ENCODE measurements at places on chromosomes 16 and 17.
A peak's percentile ranks its signal among the peaks of the same experiment; 100 is the strongest.

- no peak overlapping the region for H3K27ac ChIP-seq
- no peak overlapping the region for H3K4me3 ChIP-seq
- H3K4me1 ChIP-seq, result peaks cover 5% of the 10 kb centered on the region
- H3K27me3 ChIP-seq, result peaks cover 91% of the 10 kb centered on the region
- DNase-seq, result no peak
These were observed 4.7 kb downstream of the FAM20A start for GRCh38 chr17:68596411-68596945.

GRCh38 chr17:57294101-57294500 is 37.8 kb downstream of the MSI2 start:
- H3K36me3 ChIP-seq, result peaks cover 16% of the 10 kb centered on the region
- no peak overlapping the region for H3K27ac ChIP-seq
- no peaks in the 10 kb centered on the region for H3K27me3 ChIP-seq
- H3K4me1 ChIP-seq, result peaks cover 41% of the 10 kb centered on the region
- no peak overlapping the region for H3K4me3 ChIP-seq

- peaks cover 7% of the 10 kb centered on the region for H3K36me3 ChIP-seq
- H3K27ac ChIP-seq, result peak overlapping the region; percentile 80
- no peaks in the 10 kb centered on the region for H3K27me3 ChIP-seq
- DNase-seq, result no peak
- no peak overlapping the region for H3K4me3 ChIP-seq
- H3K4me1 ChIP-seq, result peaks cover 42% of the 10 kb centered on the region
These were observed 8.5 kb downstream of the ARSG start for GRCh38 chr17:68299817-68300216.

DNA sequence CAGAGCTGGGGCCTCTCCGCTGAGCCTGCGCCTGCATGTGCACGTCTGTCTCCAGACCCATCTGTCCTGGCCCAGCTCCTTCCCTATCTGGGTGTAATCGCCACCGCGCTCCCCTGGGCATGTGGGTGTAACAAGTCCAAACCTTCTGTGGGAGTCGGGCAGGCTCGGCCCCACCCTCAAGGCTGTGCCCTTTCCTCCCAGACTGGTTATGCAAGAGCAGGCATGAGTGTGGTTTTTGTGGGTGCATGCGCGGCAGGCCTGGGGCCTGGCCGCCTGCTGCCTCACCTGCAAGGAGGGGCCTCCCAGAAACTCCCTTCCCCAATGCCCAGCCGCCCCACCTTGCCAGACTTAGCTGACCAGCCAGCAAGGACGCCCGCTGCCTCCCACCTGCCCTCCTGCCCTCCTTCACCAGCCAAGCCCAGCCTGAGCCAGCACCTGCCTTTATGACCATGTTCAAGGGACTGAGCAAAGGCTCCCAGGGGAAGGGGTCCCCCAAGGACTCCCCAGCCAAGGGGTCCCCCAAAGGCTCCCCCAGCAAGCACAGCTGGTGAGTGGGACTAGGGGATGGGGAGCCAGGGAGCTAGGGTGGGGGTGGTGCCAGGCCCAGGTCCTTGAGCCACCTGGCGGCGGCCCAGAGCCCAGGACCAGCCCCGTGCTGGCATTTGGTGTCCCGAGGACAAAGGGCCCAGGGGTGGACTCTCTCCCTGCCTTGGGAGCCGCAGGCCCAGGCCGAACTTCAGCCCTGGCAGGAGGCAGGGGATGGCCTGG is at the start of gene EVPLL:
TSS of gene EVPLL (plus strand) at position 342 of the 768 bp plus-strand sequence. CDS start 3,160 bp downstream, outside the sequence.
- H3K27me3 ChIP-seq, result peaks cover 14% of the 10 kb centered on the region
- no peak within 1 kb of the TSS for H3K27ac ChIP-seq
- no peak within 1 kb of the TSS for H3K4me3 ChIP-seq
- DNase-seq, result no peak

- H3K36me3 ChIP-seq, result peaks cover 2% of the 10 kb centered on the region
- no peaks in the 10 kb centered on the region for H3K4me1 ChIP-seq
- no peaks in the 10 kb centered on the region for H3K27me3 ChIP-seq
- no peak for DNase-seq
These were observed 239.8 kb downstream of the CHD9NB start for GRCh38 chr16:52812678-52813556.

GRCh38 chr17:39999067-39999466 is 16.2 kb upstream of the CSF3 start:
- no peak overlapping the region for H3K27ac ChIP-seq

GRCh38 chr16:77468831-77469230 is 34.0 kb upstream of the ADAMTS18 start:
- no peak overlapping the region for H3K4me3 ChIP-seq
- no peaks in the 10 kb centered on the region for H3K4me1 ChIP-seq
- peaks cover 17% of the 10 kb centered on the region for H3K27me3 ChIP-seq
- no peak for DNase-seq
- no peaks in the 10 kb centered on the region for H3K36me3 ChIP-seq

GRCh38 chr17:7577327-7578199 is 1.9 kb upstream of the CD68 start:
- peaks cover 82% of the 10 kb centered on the region for H3K36me3 ChIP-seq

GRCh38 chr16:87993901-87994300 is 42.7 kb downstream of the BANP start:
- H3K27ac ChIP-seq, result no peak overlapping the region
- peaks cover 13% of the 10 kb centered on the region for H3K4me1 ChIP-seq
- H3K36me3 ChIP-seq, result peaks cover 6% of the 10 kb centered on the region

DNA sequence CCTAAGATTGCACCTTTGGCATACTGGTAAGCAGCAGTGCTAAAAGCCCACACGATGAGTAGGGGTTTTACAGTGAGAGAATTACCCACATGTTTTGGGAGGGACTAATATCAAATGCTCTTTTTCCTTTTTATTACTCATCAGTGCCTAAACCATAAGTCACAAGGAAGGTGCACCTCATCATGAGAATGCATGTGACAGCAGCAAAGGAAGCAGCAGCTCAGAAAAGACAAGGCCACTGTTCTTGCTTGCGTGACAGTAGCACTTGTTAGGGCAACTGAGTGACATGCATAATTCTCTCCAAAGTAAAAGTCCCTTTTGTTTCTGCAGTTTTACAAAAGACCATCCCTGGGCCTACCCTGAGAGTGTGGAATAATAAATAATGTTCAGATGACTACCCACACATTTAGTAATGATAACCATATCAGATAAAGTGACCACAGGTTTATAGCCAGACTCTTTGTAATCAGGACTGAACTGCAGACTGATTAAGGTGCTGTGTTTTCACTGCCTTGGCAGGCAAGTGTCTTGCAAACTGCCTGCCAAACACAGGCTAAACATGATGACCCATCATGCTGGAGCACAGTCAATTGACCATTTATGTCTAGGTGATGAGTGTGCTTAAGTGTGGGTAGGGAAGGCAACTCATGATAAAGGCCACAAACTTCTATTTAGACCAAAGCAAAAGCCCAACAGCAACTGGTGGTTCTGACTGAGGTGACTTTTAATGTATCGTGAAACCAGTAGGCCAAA is 1751.4 kb downstream of the TP53TG3F start:
- no peaks in the 10 kb centered on the region for H3K4me1 ChIP-seq
- no peak for DNase-seq
- no peaks in the 10 kb centered on the region for H3K27me3 ChIP-seq
- no peak overlapping the region for H3K4me3 ChIP-seq
- no peak overlapping the region for H3K27ac ChIP-seq
- H3K36me3 ChIP-seq, result no peaks in the 10 kb centered on the region

GRCh38 chr16:79758615-79759346 is 158.2 kb upstream of the MAF start:
- no peak overlapping the region for H3K4me3 ChIP-seq
- DNase-seq, result no peak
- H3K36me3 ChIP-seq, result no peaks in the 10 kb centered on the region
- H3K27me3 ChIP-seq, result peaks cover 58% of the 10 kb centered on the region
- no peak overlapping the region for H3K27ac ChIP-seq
- no peaks in the 10 kb centered on the region for H3K4me1 ChIP-seq

- no peak overlapping the region for H3K4me3 ChIP-seq
- no peaks in the 10 kb centered on the region for H3K4me1 ChIP-seq
- H3K27me3 ChIP-seq, result no peaks in the 10 kb centered on the region
- DNase-seq, result no peak
- no peaks in the 10 kb centered on the region for H3K36me3 ChIP-seq
These were observed 180.1 kb downstream of the SPECC1 start for GRCh38 chr17:20189302-20189701.

DNA sequence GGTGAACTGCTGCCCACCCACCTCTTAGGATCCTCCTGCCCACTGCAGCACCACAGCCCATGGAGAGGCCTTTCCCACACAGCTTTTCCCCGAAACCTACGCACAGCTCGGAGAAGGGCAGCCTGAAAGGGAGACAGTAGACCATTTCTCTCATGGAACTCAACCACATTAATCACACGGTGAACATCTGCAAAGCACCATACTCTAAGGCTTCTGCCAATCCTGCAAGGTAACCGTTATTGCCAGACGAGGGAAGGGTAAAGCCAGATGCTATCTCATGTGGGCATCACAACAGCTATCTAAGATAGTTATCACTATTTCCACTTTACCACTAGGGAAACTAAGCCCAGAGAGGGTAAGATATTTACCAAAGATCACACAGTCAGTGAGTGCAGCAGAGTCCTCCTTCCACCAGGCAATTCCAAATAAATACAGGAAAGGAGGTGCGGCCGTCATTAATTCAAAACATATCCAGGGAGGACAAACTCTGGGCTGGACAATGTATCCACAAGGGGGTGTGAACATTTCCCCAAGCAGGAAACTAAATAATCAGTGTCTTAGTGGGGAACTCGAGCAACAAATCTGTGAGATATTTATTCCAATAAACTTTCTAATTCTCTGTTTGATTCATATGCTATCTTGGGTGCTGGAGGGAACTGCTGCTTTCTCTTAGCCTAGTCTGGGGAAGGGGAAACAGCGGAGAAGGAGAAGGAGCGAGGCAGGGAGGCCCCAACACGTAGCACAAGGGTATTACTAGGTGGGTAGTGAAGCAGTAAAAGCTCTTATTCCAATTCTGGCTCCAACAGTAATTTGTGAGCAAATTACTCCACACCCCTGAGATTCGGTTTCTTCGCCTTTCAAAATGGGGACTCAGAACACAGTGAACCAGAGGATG is 723 bp downstream of the TMEM186 start:
- peak overlapping the region; percentile 89 for H3K4me3 ChIP-seq
- H3K4me1 ChIP-seq, result peaks cover 36% of the 10 kb centered on the region
- H3K27me3 ChIP-seq, result no peaks in the 10 kb centered on the region
- no peak for DNase-seq
- H3K36me3 ChIP-seq, result peaks cover 15% of the 10 kb centered on the region

- no peak overlapping the region for H3K27ac ChIP-seq
- DNase-seq, result no peak
- peaks cover 1% of the 10 kb centered on the region for H3K36me3 ChIP-seq
- H3K27me3 ChIP-seq, result peaks cover 59% of the 10 kb centered on the region
- H3K4me1 ChIP-seq, result no peaks in the 10 kb centered on the region
- no peak overlapping the region for H3K4me3 ChIP-seq
These were observed 2.9 kb downstream of the SRL start for GRCh38 chr16:4239020-4239419.

GRCh38 chr17:43051969-43052368 is 26.9 kb downstream of the RND2 start:
- H3K27me3 ChIP-seq, result no peaks in the 10 kb centered on the region
- no peak overlapping the region for H3K27ac ChIP-seq
- H3K36me3 ChIP-seq, result no peaks in the 10 kb centered on the region
- no peak overlapping the region for H3K4me3 ChIP-seq

DNA sequence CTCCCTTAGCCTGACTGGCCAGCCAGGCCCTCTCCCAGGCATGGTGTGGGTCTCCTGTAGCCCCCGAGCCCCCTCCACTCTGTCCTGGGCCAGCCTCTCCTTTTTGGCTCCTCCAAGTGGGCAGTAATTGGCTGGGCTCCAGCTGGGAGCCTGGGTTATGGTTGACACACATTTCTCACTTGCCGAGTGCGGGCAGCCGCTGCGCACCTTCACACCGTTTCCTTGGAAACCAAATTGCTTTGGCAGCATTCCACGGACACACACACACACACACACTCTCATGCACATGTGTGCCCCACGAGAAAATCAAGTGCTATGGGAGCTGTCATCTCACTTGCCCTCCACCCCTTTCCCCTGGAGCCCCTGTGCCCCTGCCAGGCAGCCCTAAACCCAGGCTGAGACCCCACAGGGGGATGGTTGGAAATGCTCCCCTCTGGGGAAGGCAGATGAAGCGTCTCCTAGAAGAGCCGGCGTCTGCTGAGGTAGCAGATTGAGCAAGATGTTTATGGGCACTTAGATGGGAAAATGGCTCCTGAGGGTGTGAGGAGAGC is 402.7 kb upstream of the TNRC6C start:
- H3K4me1 ChIP-seq, result no peaks in the 10 kb centered on the region
- H3K36me3 ChIP-seq, result no peaks in the 10 kb centered on the region
- H3K27ac ChIP-seq, result no peak overlapping the region
- peaks cover 45% of the 10 kb centered on the region for H3K27me3 ChIP-seq
- DNase-seq, result no peak
- H3K4me3 ChIP-seq, result no peak overlapping the region

GRCh38 chr16:26295625-26296304 is 604.0 kb downstream of the HS3ST4 start:
- peaks cover 14% of the 10 kb centered on the region for H3K27me3 ChIP-seq
- DNase-seq, result no peak
- no peak overlapping the region for H3K27ac ChIP-seq
- H3K36me3 ChIP-seq, result peaks cover 2% of the 10 kb centered on the region
- H3K4me3 ChIP-seq, result no peak overlapping the region

DNA sequence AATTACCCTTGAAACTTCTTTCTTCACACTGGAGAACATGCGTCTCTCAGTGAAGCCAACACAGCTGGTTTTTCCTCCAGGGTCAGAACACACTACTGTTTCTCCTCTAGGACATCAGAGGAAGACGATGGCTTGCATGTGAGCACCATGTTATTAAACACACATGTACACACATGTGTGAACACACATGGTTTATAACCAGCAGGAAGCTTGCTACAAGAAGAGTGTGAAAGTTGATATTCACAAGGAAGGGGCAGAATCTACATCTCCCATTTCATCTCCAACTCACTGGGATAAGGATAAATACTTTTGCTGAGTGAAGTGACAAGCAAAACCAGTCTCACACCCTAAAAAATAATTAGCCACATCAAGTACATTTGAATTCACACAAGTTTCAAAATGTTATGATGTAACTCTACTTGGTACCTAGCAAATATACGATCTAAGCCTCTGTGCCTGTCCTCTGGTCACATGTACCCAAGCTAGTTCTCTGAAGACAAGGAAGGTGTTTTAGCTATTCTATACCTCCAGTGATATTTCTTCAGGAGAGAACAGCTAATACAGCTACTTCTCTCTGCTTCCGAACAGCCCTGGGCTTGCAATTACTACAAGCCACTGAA is 127.7 kb downstream of the PARN start:
- H3K36me3 ChIP-seq, result peaks cover 1% of the 10 kb centered on the region
- peaks cover 23% of the 10 kb centered on the region for H3K4me1 ChIP-seq
- H3K4me3 ChIP-seq, result no peak overlapping the region
- H3K27ac ChIP-seq, result no peak overlapping the region
- no peak for DNase-seq
- no peaks in the 10 kb centered on the region for H3K27me3 ChIP-seq

GRCh38 chr16:11255737-11256660 is at the start of gene SOCS1:
SOCS1 (minus strand) TSS chr16:11256204; CDS start chr16:11255478, 726 bp downstream.
- peak within 1 kb of the TSS; percentile 94 for H3K4me3 ChIP-seq
- no peaks in the 10 kb centered on the region for H3K27me3 ChIP-seq
- peaks cover 49% of the 10 kb centered on the region for H3K4me1 ChIP-seq
- DNase-seq, result peak; percentile 73

All from central memory CD8-positive, alpha-beta T cell (primary cell).